ENCODE measurements at places on chromosomes 7 and 10.

DNA sequence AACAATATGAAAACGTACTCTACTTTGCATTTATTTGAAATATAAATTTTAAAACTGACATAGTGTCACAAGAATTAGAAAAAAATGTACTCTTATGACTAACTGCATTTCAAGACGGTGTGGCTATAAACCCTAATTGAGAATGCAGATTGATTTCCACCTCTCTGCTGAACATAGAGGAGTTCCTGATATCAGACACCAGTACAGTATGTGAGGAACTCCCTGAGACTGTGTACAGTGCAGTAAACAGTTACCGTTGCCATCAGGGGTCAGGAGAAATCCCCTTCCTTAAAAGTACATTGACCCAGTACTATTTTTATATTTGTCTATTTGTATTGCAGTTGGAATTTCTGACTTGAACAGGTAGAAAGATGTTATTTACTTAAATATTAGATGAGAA lies 61.8 kb upstream of the DKK1 start:
- no peak for DNase-seq

- DNase-seq: no peak
Observed at GRCh38 chr7:18597754-18598153, 102.2 kb downstream of the HDAC9 start.

DNA sequence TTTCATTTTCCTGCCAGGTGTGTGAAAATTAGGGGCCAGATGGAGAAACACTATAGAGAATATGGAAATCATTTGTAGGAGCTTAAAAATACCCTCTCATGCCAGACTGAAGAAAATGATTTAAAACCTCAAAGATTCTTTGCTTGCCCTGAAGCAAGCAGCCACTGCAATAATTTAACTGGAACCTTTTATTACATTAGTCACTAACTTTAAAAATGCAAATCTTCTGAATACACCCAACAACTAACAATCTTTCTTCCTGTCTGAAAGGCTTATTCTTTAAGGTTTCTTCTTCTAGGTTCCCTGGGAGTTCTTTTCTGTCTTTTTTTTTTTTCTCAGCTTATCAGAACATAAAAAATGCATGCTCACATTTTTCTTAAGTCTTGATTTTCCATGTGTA lies 238.5 kb upstream of the KMT2E start:
- DNase-seq: no peak

DNA sequence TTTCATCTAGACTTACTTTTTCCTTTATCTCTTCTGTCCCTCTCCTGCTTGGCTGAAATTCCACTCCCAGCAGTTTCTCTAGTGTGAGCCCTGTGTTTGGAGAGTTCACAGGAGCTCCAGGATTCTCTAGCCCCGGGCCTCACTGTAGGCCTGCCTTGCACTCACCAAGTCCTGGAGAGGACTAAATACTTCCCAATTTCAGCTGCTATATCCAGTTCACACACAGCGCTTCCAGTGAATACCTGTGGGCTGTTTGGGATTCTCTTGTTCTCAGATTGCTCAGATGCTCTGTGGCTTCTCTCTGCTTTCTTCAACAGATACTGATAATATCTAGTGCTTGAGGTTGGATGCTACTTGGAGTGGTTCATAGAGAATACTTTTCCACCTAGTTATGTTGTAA lies 46.0 kb downstream of the MINPP1 start:
- no peak for DNase-seq

DNA sequence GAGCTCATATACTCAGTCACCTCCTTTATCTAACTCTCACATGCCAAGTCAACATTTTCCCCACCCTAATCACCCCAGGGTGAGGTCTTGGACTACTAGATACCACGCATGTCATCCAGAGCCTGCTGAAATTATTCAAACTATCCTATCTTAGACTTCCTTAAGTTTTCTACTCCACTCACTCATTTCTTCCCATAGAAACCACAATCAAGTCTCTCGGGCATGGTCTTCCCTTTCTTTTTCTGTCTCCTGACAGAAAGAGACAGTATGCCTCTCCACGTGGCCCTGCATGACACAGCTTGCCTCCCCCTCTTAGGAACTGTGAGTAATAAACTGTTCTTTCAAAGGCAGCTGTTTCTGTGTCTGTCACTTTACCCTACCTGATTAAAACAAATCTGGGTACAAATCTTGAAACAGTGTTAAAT lies 29.4 kb downstream of the TAS2R41 start:
- DNase-seq: no peak

DNA sequence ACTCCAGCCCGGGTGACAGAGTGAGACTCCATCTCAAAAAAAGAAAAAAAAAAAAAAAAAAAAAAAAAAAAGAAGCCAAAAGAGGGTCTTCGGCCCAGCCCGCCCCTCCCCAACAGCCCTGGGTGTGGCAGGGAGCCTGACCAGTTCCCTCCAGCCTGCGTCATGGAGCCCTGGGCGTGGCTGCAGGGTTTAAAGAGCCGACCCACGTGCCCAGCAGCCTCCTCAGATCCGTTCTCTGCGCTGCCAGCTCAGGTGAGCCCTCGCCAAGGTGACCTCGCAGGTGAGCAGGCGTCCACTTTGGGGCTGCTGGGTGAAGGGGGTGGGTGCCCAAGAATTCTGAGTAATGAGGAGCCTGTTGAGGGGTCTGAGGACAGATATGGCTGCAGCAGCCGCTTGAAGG lies at the start of gene FXYD4:
Gene FXYD4 (plus strand): TSS at position 219 of the 400 bp plus-strand sequence. CDS start 2,111 bp downstream, outside the sequence.
- no peak for DNase-seq

- no peak for DNase-seq
Observed at GRCh38 chr7:150332852-150333635, 8.4 kb downstream of the RARRES2 start.

GRCh38 chr7:55109404-55110167 lies 90.8 kb downstream of the EGFR start:
- DNase-seq: no peak

DNA sequence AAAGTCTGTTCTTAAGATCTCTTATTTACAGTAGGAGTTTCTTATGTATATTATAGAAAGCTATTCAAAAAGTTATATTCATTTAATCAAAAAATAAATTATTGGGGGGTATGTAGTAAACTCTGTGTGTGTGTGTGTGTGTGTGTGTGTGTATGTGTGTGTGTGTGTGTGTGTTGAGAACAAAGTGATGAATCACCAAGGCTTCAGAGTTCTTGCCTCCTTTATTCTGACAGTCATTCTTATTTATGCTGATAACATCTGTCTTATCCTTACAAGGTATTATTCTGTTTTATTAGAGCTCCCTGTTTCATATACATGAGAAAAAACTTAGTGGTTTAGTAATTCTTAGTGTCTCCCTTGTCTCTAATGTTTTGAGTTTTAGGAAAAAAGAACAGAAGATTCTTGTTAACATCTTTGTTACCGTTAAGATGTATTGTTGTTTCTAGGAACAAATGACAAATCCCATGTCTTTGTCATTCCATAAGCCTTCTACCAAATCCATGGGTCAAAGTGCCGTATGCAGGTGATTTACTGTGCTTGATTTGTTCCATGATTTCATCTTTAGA lies 424.0 kb downstream of the EXOC4 start:
- DNase-seq: no peak

DNA sequence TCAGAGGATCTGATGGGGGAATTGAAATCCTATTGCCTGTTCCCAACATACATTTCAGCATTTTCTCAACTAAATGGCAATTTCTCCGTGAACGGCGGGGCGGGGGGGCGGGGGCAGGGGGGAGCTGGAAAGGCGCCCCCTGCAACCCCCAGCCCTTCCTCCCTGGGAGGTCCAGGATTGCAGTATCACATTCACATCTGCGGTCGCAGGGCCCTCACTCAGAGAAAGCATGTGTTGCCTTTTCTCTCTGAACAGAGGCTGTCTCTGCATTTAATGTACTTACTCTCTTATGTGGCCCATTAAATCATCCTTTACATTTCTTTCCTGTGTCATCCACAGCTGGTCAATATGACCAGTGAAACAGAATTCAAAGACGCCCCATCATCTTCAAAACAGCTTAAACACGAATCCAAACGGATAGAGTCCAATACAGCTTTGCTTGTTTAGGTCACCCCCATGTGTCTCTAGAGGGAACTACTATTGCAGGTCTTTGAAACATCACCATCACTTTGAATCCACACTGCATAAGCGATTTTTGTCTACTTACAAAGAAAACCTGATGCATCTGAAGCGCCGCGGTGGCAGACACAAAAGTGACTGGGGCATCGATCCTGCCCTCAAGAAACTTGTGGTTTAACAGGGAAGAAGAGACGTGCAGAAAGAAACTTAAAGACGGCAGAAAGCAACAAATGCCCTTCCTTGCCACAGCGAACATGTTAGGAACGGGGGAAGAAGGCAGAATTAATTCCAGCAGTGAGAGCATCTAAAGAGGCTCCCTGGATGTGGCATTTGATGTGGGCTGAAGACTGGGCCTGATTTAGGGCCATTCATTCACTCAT lies 17.0 kb upstream of the ECHDC3 start:
- no peak for DNase-seq

DNA sequence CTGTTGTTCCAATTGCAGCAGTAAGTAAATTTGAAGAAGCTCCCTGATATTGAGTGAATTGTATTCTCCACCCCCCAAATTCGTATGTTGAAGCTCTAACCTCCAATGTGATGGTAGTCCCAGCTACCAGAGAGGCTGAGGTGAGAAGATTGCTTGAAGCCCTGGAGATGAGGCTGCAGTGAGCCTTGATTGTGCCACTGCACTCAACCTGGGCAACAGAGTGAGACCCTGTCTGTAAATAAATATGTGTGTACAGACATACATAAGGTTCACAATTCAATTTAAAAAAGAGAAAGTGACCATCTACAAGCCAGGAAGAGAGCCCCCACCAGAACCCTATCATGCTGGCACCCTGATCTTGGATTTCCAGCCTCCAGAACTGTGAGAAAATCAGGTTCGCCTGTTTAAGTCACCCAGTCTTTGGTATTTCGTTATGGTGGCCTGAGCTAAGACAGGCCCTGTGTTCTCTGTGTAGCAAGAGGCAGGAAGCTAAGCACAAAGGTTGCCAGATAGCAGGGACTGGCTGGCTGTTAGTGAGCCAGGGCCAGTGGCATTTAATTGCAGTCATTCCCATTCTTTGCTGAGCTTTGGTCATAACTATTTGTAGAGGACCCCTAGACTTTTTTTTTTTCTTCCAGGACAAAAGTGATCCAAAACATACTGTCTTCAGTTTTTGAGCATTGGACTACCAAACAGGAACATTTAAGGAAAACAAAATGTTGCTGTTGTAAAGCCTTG lies 45.6 kb downstream of the AUTS2 start:
- DNase-seq: no peak

DNA sequence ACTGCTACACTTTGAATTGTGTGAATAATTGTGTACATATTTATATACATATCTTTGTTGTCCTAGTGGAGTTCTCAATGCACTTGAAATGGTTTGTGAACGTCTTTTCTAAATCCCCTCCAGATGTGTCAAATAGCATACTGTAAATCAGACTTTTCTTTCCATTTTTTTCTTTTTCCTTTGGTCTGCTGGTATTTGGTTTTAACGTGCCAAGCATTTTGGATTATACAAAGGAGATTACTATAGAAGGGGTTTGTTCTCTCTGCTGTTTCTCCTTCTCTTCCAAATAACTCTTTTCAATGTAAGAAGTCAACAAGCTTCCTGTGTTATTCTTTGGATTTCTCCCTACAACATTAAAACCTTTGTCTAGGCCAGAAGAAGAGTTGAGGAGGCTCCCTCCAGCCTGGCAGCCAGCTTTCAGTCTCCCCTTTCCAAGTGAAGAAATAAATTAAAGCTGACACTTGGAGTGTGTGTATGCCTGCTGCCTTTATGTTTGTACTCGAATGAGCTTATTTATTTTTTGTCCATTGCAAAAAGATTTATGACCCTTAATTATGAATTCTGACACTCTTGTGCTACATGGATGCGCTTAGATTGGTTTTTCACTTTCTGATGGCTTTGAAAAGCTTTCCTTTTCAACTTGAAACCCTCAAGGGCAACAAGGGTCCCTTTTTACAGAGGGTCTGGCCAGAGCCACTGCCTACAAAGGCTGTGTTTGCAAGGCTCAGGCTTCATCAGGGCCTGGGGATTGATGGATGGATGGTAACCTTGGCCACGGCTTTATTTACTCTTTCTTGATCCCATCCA lies 107.8 kb downstream of the RAB18 start:
- no peak for DNase-seq

DNA sequence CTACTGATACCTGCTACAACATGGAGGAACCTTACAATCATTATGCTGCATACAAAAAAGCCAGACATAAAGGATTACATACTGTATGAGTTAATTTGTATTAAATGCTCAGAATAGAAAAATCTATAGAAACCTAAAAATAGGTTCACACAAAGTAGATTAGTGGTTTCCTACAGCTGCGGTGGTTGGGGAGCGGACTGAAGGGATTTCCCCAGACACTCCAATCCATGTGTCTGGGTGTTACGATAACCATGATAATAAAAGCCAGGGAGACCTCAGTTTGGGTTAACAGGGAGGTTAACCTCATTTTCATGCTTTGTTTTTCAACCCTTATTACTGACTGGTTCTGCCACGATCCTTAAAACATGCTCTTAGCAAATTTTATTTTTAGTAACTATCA lies 355.9 kb downstream of the KCNMA1 start:
- no peak for DNase-seq

- DNase-seq: no peak
Observed at GRCh38 chr7:1865571-1866255, 195.6 kb downstream of the ELFN1 start.

DNA sequence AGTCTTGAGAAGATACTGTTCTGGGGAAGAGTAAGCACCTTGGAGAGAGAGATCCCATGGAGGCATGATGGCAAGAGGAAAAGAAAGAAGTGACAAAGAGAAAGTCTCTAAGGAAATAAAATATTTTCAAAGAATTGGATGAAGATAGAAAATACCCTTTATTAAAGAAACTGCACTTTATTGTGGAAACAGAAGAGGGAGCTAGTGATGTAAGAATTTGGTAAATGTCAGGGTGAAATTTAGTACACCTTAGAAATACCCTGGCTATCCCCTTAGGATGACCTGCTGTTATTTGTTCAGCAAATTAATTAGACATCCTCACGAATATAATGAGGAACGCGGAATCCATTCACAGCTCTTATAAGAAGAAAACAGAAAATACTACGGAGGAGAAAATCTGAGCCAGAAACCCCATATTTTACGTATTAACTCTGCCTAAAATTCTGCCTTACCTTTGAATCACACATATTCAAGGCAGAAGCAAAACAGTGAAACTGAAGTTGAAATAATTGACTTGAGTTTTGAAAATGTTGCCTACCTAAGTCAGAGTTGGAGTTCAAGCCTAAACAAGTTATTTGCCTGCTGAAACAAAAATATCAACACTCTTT lies 90.7 kb downstream of the TFPI2 start:
- no peak for DNase-seq

DNA sequence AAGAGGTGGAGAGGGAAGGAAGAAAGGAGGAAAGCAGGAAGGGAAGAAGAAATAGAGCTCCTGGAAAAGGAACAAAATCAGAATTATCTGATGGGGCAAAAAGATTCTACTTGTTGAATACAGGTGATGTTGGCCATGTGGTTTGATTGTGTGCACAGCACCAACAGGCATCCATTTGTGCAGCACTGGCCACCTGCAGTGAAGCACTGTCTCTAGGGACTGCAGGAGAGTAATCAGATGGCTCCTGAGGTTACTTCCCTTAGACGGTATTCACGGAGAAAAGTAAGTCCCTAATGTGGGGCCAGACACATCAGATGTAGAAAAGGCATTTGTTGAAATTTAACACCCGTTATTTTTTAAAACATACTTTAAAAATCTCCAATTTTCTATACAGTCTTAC lies 135.3 kb upstream of the VIPR2 start:
- no peak for DNase-seq
